BJ (cell line): ENCODE measurements at places on chromosomes 4 and X. TPM values are rescaled to one million over a fixed set of nuclear protein-coding genes. Genes with fewer than 3 reads are reported as not detected.

- no peak for DNase-seq
Measured at GRCh38 chr4:108081256-108081655, 87.5 kb downstream of the LEF1 start.

- no peak for DNase-seq
Measured at GRCh38 chr4:68466751-68467150, 19.5 kb downstream of the TMPRSS11E start.

DNA sequence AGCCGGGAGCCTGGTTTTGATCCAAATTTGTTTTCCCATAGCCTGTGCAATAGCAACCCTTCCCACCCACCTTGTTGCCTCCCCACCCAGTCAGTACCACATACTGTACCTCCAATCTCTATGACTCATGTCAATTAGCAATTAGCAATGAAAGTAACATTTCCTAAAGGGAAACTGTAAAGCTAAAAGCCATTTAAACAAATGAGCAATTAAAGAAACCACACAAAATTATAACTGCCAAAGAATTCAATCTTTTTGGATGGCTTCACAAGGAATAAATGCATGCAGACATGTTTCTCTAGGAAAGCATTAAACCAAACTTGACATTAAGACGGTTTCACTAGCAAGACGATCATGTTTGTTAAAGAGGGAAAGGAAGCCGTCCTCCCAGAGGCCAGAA lies 169.0 kb upstream of the MAP3K15 start:
- DNase-seq = no peak

DNA sequence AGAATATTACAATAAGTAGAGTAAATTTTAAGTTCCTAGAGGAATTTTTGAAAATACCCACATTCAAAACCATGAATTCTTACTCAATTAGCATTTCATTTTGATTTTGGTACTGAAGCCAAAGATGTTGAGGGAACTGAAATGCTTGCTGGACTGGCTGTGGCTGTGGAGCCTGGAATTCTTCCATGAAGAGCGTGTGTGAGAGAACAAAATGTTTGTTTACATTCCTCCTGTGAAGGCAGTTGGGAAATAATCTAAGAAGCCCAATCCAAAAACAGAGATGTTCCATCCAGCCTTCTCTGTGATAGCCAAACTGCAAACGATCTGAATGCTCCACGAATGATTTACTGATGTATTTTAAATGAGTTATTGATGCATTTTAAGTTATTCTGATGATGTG lies 3.8 kb upstream of the ADH1B start:
- peak; percentile 63 for DNase-seq

DNA sequence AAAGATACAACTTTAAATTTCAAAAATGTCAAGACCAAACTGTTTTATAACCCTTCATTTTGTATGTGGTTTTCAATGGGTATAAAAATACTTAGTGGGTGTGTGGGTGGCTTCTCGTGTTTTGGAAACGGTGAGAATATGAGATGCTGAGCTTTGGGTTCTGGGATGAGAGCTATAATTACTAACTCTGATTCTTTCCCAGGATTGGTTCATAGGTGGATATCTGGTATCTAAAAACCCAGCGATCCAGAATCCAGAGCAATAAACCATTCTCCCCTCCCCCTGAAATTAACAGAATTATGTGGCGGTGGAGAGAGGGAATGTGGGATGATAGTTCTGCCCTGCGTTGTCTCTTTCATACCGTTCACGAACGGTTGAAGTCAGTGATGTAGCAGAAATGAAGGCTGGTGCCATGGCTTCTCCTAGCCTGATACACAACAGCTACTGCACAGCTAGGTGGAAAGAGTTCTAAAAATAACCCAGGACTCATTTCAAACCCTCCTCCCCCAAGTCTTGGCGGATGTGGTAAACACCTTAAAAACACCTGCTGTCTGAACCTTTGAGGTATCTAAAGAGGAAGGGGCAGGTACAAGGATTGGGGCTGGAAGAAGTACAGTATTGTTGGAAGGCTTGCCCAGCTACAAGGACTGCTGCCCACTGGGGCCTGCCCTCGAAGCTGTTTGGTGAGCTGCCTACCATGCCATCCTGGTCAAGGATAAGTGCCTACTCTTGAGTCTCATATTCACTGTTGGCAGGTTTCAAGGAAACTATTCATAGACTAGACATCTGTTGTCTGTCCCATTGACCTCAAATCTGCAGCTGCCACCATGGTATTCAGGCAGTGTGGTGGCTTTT lies 44.5 kb downstream of the SEPTIN11 start:
- no peak for DNase-seq

DNA sequence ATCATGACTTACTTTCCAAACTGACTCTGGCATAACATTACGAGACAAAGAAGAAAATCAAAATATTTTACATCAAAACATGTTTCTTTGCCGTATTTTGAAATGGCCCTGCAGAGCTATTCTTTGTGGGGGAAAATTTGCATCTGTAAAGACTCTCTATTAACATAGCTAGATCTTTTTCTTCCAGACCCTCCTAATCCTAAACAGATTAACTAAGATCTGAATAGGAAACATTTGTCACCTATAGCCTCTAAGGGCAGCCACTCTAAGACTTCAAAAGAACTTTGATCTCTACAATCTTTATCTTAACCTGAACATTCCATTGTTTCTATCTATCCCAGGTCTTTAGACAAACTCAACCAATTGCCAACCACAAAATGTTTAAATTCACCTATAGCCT lies 176.6 kb upstream of the CENPE start:
- no peak for DNase-seq

DNA sequence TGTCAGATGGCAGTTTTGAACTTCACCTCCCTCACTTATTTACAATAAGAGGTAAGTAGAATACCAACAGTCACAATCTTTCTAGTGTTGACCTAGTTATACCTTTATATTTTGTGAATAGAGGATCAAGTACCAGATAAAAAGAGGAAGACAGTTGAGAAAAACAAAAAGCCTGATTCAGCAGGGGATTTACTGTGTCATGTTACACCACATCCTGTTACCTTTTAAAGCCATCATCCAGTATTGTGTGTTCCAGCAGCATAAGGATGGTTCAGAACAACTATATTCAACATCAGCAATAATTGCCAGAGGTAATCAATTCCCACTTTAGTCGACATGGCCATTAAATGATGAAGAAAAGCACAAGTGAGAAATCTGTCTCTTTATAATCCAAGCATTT lies 21.3 kb upstream of the CXCL6 start:
- no peak for DNase-seq

DNA sequence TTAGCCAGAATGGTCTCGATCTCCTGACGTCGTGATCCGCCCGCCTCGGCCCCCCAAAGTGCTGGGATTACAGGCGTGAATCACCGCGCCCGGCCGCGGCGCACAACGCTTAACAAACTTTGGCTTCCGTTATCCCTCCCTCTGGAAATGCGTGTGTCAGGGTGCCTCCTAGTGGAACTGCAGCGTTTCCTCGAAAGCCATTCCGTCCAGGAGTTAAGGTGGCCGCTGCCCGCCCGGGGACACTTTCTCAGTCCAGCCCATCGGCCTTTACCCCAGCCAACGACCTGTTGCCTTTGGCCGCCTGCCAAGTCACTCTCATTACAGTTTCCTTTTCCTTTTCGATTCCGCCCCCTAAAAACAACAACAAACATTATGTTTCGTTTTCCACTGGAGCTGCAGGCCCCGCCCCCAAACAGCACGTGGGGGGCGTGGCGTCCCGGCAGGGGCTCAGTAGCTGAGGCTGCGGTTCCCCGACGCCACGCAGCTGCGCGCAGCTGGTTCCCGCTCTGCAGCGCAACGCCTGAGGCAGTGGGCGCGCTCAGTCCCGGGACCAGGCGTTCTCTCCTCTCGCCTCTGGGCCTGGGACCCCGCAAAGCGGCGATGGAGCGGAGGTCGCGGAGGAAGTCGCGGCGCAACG lies at the start of gene HERC5:
Gene HERC5, plus strand, starts transcription at position 450 of the 637 bp plus-strand sequence. Its CDS starts 151 bp downstream, at position 601.
- peak; percentile 51 for DNase-seq

DNA sequence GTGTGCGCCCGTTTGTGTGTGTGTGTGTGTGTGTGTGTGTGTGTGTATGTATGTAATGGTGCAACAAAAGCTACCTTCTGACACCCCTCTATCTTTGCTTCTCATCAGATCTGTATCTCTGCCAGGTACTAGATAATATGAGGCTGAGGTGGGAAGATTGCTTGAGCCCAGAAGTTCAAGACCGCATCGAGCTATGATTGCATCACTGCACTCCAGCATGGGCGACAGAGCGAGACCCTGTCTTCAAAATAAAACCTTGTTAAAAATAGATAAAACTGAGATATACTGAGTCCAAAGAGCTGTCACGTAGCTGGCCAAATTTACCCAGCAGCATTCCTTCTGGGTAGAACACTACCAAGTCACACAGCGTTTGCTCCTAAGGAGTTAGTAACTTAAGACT lies 18.4 kb downstream of the NLGN4X start:
- no peak for DNase-seq

DNA sequence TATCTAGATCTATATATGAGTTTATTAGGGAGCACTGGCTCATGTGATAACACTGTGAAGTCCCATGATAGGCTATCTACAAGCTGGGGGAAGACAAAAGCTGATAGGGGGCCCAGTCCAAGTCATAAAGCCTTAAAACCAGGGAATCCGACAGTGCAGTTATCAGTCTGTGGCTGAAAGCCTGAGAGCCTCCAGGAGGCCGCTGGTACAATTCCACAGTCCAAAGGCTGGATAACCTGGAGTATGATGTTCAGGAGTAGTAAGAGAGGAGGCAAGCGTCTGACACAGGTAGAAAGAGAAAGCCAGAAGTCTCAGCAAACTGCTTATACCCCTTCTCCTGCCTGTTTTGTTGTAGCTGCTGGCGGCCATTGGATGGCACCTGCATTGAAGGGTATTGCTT lies 177.6 kb upstream of the SPRY1 start:
- DNase-seq = no peak

GRCh38 chrX:24934279-24934678 lies 81.5 kb downstream of the ARX start:
- no peak for DNase-seq

DNA sequence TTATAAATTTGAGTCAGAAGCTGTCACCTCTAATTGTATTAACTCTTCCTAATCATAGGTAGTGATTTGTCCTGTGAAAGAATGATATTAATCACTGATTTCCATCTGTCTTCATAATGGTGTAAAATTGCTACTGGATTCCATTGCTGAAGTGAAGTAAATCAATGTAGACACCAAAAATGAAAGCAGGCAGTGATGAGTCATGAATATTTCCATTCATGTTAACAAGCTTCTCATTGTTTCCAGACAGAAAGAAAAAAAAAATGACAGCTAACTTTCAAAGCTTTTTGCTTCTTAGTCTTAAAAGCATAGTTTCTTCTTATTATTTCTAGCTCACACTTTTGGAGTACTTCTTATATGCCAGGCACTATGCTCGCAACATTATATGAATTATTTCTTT lies 21.5 kb downstream of the FAM114A1 start:
- peak; percentile 33 for DNase-seq

DNA sequence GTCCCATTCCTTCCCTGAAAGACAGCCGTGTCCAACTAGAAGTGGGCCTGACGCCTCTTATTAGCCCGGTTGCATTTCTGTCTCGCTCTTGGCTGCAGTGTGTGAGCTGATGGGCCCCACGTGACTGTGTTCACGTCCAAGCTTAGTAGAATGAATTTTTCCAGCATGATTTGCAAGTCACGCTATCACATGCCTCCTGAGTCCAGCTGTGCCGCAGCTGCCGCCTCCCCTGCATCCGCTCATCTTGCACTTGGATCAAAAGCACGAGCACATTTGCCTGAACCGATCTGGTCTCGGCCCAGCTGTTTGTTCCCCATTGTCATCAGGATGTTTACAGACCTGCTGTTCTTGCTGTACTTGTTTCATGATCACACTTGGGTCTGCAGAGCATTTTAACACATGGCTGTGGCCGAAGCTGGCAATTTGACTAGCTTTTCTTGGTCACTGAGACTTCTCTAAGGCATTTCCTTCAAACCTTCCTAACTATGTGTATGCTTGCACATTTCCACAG lies 126.5 kb downstream of the KIT start:
- peak; percentile 95 for DNase-seq

DNA sequence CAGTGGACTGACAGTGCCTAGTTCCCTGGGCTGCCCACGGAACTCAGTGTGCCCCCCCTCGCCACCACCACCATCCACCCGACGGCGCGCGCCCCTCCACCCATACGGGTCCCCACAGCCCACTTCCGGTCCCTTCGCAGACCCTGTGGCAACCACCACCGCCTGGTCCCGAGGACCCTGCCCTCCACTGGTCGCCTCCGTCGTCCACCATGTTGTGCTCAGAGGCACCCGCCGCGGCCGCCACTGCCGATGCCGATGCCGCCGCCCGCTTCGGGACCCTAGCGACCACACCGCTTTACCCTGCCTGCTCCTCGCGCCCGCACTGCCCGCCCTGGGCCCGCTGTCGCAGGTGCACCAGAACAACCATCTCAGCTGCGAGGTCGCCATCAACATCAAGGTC lies 66.5 kb upstream of the LANCL3 start:
- no peak for DNase-seq

- no peak for DNase-seq
Measured at GRCh38 chr4:138118270-138118669, 123.9 kb downstream of the SLC7A11 start.

DNA sequence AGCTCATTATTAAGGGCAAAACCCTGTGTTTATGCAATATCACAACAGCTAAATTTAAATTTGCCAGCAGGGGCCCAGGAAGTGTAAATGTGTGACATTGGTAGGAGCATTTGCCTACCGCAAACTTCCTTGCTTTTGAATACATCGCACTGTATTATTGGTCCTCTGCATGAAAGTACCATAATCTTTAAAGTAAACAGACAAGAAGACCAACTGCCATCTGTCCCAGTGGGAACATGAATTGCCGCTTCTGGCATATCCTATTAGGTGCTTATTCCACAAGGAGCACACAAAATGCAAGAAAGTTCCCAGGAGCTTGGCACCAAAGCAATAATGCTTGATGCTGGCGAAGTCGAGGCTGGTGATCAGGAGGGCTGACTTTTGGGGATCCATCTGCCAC lies 51.3 kb downstream of the SOD3 start:
- no peak for DNase-seq

- no peak for DNase-seq
Measured at GRCh38 chrX:151899622-151900021, 13.1 kb upstream of the MAGEA4 start.

- no peak for DNase-seq
Measured at GRCh38 chr4:113316879-113317278, 267.4 kb downstream of the ANK2 start.

GRCh38 chr4:181684310-181684709 lies 558.9 kb upstream of the TENM3 start:
- peak; percentile 57 for DNase-seq

GRCh38 chr4:11632025-11632424 lies 203.3 kb upstream of the HS3ST1 start:
- no peak for DNase-seq

GRCh38 chr4:24878636-24879016 lies 34.2 kb downstream of the CCDC149 start:
- no peak for DNase-seq

The TLR10 gene
- not detected in 2 replicates for polyA plus RNA-seq

The CSAG1 gene
- polyA plus RNA-seq = not detected in 2 replicates

The SLIT2 gene
- 33.2 and 40.9 TPM in 2 replicates for polyA plus RNA-seq

The ZNF732 gene
- polyA plus RNA-seq = 0.04 TPM in 1 of 2 replicates, not detected in the other

The ADGRG2 gene
- polyA plus RNA-seq = 0.05 and 0.07 TPM in 2 replicates

The RGN gene
- 0.82 and 0.98 TPM in 2 replicates for polyA plus RNA-seq

The ARHGAP4 gene
- 0.39 and 0.82 TPM in 2 replicates for polyA plus RNA-seq

The ITM2A gene
- not detected in 2 replicates for polyA plus RNA-seq

The RS1 gene
- polyA plus RNA-seq = not detected in 2 replicates

The GNRHR gene
- not detected in 2 replicates for polyA plus RNA-seq
